Body of pancreas (tissue), 4 donors: ENCODE measurements at places on chromosomes 6 and 20.
A peak's percentile ranks its signal among the peaks of the same experiment; 100 is the strongest.

DNA sequence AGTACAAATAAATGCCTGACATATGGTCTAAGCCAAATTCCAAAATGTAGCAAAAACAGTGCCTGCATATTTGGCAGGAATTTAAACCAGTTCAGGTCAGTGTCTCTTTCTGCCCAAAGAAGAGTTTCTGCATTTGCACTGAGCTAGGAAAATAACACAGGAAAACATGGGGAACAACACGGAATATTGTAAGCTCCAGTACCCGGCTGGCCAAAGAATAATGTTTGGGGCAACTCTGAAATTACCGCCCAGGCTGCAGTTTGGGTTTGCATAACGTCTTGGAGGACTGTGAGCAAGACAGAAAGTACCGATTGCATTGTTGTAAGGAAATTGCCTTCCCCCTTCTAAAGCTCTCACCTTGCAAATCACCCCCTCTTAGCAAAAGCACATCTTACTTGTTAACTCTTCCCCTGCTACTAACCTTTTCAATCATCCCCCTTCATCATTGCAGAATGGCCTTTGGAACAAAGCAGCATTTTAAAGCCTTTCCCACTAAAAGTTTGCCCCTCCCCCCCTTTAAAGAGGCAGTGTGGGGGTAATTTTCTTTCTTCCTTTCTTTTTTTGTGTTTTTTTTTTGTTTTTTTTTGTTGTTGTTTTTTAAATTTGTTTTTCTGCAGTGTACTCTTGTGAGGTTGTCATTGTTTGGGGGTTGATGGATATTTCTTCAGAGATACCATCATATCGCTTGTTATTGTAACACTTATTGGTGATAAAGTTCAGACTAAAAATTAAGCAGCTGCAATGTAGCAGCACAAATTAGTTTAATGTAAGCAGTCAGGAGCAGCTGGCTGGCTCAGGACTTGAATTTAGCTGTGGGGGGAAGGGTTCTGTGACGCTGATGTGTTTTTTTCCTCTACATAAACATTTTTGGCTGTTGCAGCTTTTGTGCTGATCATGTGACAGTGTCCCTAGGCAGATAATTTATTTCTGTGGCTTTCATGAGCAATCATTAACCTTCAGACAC, 100.0 kb upstream of the CITED2 start:
- peak; percentile 57 for DNase-seq

GRCh38 chr20:32271620-32272019, 5.8 kb upstream of the KIF3B start:
- DNase-seq: no peak

- peak; percentile 19 for DNase-seq
Observed at GRCh38 chr20:63688228-63689045, 8.0 kb upstream of the TNFRSF6B start.

DNA sequence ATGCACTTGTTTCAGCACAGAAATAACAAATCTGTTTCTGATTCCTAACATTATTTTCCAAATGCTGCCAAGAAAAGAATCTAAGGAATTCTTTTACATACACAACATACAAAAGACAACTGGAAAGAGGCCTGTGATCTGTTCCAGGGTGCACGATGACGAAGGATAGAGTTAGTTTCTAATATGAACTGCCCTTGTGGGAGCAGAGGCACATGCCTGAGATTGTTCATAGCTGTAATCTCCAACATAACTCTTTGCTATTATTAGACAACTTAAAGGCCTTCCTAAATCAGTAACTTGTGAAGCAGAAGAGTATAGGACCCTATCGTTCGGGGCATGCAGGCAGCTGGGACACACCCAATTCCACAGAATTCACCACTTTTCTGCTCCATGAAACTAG, 41.2 kb upstream of the NHSL1 start:
- DNase-seq: no peak

- DNase-seq: no peak
Observed at GRCh38 chr6:166469426-166469961, 86.8 kb upstream of the MPC1 start.

GRCh38 chr6:106579281-106579680, 50.0 kb downstream of the RTN4IP1 start:
- DNase-seq: no peak

- no peak for DNase-seq
Observed at GRCh38 chr6:135286962-135287538, 105.9 kb downstream of the MYB start.

DNA sequence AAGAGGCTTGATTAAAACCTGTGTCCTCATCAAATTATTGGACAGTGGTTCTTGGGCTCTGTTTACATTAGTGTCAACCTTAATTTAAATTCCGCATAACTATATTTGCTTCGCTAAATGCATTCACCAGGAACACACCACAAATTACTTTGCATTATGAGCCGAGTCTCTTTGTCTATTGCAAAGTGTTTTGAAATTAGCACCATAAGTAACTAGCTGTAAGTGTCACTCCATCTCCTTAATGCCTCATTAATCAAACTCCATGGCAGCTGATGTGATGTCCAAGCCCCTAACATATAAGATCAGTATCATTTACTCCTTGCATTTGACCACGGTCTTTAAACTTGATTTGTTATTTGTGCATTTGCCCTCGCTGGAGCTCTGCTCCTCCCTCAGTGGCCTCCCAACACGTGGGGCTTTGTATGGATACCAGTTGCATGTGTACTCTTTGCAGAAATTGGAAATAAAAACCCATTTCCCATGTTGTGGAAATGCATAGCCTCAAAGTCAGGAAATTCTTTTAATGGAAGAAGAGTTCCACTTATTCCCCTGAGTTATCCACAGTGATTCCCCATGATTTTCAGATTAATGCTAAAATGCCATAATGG, 24.6 kb downstream of the FOXA2 start:
- no peak for DNase-seq

DNA sequence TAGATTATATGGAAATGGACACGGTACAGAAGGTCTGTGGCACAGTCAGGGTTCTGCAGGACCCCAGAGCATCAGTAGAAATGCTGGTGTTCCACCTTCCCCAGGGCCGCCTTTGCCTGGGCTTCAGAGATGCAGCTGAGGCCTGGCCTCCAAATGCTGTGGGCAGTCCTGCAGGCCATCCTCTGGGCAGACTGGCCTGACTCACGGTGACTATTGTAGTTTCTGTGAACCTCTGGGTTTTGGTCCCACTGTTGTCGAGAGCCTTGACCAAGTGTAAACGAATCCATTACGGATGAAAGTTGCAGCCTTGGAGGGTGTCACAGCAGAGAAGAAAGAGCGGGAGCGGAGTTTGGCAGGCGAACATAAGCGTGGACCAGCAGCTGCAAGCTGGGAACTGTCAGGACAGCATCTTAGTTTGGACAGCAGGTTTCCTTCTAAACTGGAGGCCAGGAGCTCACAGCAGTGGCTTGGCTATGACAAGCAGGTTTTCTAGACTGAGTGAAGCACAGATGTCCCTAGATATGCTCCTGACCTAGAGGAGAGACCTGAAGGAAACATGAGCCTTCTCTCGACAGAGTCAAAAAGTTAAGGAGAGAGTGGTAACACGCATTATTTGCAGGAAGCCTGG, 46.2 kb upstream of the BCLAF1 start:
- DNase-seq: no peak

- no peak for DNase-seq
Observed at GRCh38 chr6:116329156-116329555, 41.6 kb upstream of the DSE start.

DNA sequence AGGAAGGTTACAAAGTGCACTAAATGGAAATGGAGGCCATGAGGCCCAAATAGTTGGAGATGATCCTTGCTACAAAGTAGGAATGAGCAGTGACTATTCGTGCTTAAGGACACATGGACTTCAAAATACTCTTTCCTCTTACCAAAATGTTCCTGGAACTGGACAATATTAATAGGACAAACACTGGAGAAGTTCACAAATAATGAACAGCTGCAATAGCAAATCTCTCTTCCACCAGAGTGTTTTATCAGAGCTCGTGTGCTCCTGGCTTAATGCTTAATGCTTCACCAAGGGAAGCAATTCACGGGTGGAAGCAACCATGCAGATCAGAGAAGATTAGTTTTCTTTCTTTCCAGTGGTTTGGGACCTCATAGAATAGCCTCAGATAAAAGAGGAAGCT, 435.4 kb downstream of the BCKDHB start:
- DNase-seq: no peak

DNA sequence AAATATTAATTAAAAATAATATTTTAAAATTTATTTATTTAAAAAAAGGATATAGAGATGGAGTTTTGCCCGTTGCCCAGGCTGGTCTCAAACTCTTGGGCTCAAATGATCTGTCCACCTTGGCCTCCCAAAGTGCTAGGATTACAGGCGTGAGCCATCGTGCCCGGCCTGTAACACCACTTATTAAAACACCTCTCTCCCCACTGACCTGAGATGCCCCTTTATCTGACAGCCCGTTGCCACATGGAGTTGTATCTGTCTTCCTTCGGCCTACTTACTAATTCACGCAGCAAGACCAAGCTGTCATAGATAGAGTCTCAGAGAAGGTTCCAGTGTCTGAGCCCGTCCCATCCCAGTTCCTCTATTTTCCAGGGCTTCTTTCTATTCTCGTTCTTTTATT, 30.7 kb downstream of the KIF25 start:
- DNase-seq: no peak

DNA sequence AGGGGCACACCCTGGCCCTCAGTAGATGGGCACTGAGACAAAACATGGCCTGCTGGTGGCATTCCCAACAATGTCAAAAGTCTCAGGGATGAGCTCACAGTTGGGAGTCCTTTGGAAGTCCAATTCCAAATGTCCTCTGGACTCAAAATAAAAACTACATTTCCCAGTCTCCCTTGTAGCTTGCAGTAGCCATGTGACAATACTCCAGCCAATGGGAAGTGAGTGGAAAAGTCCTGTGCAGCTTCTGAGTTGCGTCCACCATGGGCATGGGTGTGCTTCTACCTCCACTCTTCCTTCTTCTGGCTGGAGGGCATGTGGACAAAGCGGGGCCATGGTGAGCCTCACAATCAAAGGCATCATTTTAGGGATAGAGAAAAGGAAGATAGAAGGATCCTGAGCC, 5.8 kb upstream of the ADAM33 start:
- DNase-seq: no peak

- DNase-seq: no peak
Observed at GRCh38 chr6:147116056-147116455, 88.2 kb upstream of the STXBP5 start.

GRCh38 chr20:58359441-58359840, 29.6 kb upstream of the VAPB start:
- no peak for DNase-seq

DNA sequence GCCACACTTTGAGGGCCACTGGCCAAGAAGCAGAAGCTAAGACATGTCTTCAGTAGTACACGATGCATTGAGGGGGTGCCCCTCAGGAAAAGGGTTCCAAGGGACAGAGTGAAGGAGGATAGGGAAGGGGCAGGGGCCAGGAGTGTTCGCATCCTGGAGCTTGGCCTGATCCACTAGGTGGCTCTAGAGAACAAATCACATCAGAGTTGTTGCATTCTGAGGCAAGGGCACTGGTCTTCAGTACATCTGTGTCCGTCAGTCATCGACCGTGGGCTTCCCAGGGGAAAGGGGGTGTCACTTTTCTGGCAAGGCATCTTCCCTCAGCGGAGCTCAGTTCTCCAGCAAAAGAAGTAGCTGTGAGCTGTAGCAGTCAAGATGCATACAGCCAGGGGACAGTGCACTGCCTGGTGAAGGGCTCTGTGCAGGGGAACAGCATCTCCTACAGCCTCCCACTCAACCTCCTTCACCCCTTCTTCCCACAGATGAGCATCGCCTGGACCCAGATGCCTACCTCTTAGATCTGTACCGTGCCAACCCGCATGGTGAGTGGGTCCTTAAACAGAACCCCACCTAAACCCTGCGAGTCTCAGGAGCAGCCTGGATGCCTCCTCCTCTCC, 47.8 kb downstream of the ARHGAP40 start:
- peak; percentile 9 for DNase-seq

DNA sequence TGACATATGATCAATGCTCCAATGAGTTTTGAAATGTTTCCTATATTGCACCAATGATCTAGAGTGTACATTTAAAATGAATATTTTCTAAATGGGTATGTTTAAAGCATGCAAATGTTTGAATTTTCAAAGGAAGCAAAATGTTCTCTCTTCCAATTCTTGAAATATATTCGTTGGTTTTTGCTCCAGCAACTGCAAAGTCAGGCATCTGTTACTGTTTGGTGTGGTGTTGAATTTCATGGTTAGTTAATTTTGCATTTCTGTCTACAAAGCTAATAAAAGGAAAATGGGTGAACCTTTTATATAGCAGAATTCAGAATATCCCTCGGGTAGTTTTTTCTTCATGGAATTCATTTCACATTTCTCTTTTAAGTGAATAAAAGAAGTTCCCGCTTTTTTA, 1018.3 kb downstream of the GRIK2 start:
- no peak for DNase-seq

DNA sequence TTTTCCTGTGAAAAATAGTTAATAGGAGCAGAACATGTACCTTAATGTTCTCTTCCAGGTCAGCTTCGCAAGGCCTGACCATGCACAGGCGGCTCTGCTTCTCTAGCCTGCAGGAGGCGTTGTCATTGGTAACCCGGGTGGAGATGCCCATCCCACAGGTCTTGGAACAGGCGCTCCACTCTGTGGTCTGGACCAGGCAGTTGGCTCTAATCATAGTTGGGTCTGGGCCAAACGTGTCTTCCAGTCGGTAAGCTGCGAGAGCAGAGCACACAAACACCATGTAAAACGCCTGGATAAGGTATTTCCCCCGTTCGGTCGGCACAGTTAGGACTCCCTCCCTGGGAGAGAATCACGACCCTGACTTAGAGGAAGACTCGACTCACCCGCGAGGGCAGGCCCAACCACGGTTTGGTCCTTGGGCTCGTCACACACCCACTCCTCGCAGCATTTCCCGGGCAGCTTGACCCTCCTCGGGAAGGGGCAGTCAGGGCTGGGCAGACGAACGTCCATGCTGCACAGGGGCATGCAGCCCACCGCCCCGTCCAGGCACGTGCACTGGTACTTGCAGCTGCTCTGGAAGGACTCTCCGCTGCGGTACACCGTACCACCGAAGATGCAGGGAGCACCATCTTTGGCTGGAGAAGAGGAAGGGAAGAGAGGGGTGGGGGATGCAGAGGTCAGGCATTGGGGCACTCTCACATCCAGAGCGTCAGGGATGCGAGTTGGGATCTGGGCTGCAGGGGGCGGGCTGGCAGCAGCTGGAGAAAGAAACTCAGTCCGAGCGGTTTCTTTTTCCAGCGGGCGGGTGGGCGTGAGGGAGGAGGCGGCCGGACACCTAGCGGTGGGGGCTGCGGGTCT, 1.0 kb downstream of the CCN2 start:
- peak; percentile 83 for DNase-seq

GRCh38 chr6:9405825-9406224, 970.5 kb upstream of the SLC35B3 start:
- DNase-seq: no peak

- DNase-seq: peak; percentile 45
Observed at GRCh38 chr6:47438481-47439347, 38.9 kb upstream of the CD2AP start.

DNA sequence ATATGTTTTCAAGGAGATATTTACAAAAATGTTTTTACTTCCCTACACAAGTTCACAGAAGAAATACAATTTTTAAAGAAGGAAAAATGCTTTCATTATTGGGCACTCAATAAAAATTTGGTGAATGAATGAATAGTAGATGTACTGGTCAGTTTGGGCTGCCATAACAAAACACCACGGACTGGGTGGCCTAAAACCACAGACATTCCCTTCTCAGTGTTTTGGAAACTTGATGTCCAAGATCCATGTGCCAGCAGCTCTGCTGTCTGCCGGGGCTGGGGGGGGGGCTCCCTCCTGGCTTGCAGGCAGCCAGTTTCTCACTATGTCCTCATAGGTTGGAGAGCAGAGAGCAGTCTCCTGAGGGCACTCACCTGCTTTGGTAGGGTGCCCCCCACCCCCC, 62.0 kb downstream of the FAM120B start:
- DNase-seq: no peak

- no peak for DNase-seq
Observed at GRCh38 chr6:61809004-61809595, 476.9 kb downstream of the KHDRBS2 start.

- DNase-seq: peak; percentile 42
Observed at GRCh38 chr20:2521369-2522305, 12.9 kb upstream of the ZNF343 start.
